ENCODE measurements at places on chromosomes 6 and 20.

DNA sequence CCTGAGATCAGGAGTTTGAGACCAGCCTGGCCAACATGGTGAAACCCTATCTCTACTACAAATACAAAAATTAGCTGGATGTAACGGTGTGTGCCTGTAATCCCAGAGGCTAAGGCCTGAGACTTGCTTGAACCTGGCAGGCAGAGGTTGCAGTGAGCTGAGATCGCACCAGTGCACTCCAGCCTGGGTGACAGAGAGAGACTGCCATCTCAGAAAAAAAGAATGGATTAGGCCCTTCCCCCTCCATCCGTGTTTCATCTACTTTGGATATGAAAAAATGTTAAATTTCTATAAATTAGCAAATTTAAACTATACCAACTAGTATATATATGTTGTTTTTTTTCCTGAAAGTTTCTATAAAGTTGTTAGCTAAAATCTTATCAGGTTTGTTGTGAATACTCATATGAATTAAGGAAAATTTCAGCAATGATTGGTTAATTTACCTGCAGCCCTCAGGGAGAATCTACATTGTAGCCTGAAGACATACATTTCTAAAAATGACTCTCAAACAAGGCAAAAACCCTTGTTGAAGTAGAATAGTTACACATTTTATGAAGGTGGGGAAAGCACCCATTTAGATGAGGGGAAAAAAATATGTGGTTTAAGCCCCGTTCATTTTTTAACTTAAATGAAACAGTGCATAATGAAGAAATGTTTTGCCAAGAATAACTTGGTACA is 120.9 kb downstream of the TIAM2 start:
- DNase-seq: no peak

DNA sequence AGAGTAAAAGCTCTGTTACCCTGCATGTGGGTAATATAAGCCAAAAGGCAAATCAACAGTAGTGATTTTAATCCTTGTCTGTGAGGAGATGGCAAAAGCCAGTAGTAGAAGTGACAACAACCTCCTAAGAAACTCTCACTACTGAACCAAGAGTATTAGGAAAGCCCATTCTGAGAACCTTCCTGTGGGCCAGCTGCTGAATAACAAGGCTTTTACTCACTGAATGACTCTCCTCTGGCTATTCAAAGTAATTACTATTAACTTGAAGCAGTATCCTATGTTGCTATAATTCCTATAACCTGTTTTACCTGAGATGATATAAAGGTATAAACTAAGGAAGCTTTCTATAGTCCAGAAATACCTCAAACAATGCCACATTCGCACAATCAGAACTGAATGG is 55.1 kb downstream of the CHD6 start:
- DNase-seq: no peak

GRCh38 chr20:51097351-51098120 is 74.6 kb upstream of the KCNG1 start:
- no peak for DNase-seq

GRCh38 chr6:100103194-100103593 is 109.2 kb upstream of the MCHR2 start:
- no peak for DNase-seq

DNA sequence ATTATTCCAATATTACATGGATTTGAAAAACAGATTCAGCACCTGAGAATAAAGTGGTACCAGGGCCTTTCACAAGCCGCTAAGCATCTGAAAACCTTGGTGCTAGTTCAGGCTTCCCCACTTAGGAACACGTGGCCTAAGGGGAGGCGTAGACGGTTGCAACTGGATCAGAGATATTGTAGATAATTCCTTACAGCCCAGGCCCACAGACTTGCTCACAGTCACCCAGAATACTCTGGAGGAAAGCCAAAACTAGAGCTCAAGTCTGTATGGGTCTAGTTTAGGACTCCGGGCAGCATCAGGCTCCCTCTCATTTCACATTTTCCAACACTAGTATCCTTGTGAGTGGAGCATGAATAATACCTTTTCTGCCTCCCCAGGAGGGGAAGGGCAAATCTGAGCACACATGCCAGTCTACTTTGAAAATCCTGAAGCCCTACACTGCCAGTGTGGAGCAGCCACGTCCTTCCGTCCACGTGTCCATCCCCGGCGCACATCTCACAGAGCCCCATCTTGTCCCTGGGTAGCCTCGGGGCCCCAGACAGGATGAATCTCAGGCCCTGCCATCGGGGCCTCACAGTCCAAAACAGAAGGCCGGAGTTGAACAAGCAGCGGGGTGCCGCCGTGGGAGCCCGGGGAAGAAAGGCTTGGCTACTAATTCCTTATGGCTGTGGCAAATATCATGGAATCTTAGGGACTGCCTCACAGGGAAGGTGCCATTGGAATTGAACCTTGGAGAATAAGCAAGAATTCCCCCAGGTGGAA is 299.3 kb downstream of the NRN1 start:
- no peak for DNase-seq

DNA sequence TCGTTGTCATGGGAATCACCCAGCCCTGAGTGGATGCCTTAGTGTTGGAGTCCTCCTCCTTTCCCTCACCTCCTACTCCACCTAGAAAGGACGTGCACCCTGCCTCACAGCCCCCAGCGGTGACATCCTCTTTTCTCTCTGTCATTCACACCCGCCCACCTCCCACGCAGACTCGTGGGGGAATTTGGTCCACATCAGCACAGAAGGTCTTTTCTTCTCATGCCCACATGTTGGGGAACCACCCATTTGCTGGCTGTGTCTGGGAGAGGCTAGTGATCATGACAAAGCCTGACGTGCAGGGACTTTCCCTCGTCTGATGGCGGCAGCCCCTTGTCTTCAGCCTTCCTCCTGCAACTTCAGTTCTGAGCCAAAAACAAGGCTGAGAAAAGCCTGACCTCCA is 96.0 kb upstream of the CNKSR3 start:
- DNase-seq: no peak

GRCh38 chr6:166922937-166923336 is 33.4 kb downstream of the RNASET2 start:
- DNase-seq: no peak

- DNase-seq: no peak
Observed at GRCh38 chr6:76453270-76453669, 380.8 kb upstream of the IMPG1 start.

DNA sequence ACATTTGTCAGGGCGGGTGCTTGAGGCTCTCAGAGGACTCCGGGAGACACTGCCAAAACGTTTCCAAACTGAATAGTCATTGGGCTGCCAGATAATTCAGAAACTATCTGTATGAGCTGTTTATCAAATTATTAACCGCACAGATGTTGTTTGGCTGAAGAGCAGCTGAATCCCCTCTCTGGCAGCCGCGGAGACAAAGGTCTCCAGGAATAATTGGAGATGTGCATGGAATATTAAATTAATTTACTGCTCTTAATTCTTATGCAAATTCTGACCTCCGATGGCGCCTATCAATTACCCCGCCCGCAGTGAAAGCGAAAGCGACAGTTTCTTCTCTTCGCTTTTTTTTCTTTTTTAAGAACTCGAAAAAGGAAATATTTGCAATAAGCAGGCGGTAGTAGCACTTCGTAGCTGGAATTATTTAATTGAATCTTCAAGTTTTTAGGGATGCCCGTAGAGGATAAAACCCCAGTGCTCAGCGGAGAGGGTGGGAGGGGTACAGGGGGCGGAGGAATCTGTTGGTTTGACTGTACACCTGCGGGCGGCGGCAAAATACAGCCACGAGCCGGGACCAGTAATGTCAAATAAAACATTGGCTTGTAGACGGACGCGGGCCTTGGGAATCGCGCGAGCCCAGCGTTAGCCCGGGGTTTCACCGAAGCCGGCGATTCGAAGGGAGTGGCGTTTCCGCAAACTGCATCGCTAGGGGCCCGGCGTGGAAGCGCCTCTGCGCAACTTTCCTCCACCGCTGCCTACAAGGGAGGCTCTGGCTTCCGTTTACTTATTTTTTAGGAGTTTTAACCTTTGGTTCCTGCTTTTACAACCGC is 6.2 kb downstream of the LINC00237 start:
- DNase-seq: no peak

DNA sequence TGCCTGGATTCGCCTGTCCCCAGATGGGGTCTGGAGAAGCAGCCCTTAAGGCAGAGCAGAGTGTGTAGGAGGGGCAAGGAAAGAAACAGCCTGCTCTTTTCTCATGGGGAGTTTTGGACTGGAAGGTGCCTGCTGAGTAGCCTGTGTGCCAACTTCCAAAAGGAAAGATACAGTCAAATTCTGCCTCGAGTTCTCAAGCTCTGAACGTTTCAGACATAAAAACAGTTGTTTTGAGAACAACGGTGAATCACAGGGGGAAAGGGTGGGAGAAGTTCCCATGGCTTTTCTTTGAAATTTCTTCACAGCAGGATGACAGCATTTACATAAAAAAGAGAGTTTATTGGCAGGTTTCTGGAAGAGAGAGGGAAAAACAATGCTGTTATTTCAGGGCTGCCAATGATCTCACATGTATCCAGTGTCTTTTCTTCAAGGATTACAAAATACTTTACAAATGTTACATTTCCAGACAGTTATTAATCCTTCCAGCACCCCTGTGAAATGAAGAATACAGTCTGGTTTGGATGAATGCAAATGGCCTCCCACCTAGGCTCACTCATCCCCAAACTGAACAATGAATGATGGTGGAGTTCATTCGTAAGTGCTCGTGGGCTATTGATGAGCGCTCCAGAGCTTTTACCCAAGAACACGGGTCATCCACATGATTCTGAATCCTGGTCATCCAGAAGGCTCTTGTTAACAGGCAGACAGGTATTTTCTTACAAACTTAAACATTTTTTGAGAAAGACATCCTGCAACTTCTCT is 33.8 kb upstream of the ECI2 start:
- no peak for DNase-seq

DNA sequence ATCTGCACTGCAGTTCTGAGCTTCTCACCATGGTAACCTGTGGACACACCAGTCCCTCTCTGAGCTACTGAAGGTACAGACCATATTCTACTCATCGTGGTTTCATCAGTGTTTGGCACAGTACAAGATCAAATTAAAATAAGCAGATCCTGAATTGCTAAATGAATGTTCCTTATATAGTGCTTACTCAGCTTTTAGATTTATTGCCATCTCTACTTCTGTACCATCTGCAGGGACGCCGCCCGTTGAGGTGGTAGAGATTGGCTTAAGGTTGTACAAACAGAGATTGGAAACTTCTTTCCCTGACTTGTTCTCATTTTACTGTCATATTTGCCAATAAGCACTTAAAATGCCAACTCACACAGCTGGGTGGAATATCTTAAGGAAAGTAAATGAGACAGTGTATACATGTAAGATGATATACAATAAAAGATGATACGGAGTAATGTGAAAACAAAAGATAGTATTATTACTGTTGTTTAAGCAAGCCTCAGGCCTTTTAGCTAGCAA is 223.4 kb upstream of the FOXQ1 start:
- DNase-seq: no peak

- no peak for DNase-seq
Observed at GRCh38 chr6:34020807-34021553, 124.9 kb downstream of the GRM4 start.

GRCh38 chr20:10854976-10855375 is 181.2 kb upstream of the JAG1 start:
- DNase-seq: no peak

- DNase-seq: no peak
Observed at GRCh38 chr6:12279322-12280091, 10.7 kb upstream of the EDN1 start.

DNA sequence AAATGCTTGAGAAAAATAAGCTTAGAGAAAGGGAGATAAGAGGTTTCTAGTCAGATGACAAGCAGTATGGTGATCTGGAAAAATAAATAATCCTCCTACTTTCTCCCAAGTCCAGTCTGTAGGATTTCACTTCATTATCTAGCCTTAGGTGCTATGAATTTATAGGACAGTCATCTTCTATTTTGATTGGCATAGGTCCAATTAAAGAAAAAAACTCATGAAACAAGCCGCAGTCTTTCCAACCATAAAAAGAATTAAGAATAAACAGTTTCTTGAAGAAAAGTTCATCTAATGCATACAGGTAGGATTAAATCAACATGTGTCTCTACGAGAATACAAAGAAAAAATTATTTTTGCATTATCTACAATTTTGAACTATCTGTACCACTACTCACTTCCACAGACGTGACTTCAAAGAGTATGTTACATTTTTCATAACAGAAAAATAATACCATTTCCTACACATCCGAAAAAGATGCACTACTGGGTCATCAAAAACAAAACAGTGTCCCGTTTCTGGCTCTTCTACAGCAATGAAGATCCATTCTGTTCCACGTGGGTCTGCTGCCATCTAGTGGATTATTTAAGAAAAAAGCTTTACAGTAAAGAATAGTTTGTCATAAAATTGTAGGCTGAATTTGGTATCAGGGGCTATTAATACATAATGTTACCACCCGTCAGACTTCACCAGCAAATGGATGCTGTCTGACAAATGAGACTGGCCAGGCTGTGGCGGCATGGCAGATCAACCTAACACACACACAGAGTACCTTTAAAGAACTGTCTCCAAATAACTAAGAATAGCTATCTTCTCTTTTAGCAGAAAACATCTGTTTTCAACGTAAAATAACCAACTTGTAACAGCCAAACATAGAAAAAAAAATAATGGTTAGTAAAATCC is 28.9 kb downstream of the STX7 start:
- DNase-seq: no peak

DNA sequence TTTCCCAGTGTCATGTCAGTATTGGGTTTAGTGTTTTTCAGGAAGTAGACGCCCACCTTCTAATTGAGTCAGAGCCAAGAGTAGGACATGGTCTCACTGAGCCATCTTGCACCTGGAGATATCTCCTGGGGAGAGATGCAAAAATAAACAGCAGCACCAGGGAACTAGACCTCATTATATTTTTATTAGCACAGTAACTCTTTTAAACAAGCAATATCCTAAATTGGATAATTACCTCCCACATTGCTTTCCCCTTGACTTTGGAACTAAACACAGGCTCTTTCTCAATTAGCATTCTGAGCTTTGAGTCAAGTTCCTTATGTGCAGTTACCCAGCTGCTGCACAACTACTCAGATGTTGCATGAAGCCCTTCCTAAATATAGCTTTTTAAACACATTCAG is 175.4 kb downstream of the IBTK start:
- no peak for DNase-seq

- DNase-seq: no peak
Observed at GRCh38 chr6:105711216-105711615, 308.3 kb upstream of the PREP start.

DNA sequence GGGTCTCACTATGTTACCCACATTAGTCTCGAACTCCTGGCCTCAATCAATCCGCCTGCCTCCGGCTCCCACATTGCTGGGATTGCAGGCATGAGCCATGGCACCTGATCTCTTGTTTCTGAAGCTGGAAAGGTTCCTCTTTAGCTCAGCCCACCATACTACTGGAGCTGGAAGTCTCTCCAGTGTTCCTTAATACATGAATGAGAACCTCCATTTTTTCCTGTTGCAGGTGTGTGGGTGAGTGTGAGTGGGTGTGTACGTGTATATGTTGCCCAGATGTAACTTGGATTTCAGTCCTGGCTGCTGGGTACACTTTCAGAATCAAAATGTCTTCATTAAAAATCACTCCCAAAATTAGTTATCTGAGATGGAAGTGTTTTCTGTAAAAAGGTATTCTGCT is 11.1 kb downstream of the PNPLA1 start:
- no peak for DNase-seq

GRCh38 chr20:38181207-38181801 is 16.2 kb upstream of the TGM2 start:
- DNase-seq: no peak

GRCh38 chr6:128572294-128572693 is 51.9 kb upstream of the PTPRK start:
- no peak for DNase-seq

Data from activated naive CD4-positive, alpha-beta T cell (primary cell).